ENCODE measurements at places on chromosomes 7 and 10.
A peak's percentile ranks its signal among the peaks of the same experiment; 100 is the strongest.

DNA sequence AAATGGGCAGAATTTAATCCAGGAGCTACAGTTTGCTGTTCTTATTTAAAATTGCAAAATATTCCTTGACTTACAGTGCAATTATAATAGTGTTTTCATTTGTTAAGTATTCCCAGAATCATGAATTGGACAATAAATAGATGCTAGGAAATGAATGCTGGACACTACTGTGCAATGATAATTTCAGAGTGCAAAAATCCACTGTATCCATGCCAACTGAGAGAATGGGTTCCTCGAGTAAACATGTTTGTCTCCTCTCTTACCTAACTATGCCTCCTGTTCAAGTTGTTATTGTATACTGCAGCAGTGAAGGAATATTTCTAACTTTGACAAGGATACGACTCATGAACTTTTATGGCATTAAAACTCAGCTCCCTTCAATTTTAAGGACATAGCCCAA is 1396.3 kb downstream of the GATA3 start:
- no peak for DNase-seq

- peak; percentile 52 for DNase-seq
Measured at GRCh38 chr10:95266674-95267095, 24.1 kb downstream of the PDLIM1 start.

DNA sequence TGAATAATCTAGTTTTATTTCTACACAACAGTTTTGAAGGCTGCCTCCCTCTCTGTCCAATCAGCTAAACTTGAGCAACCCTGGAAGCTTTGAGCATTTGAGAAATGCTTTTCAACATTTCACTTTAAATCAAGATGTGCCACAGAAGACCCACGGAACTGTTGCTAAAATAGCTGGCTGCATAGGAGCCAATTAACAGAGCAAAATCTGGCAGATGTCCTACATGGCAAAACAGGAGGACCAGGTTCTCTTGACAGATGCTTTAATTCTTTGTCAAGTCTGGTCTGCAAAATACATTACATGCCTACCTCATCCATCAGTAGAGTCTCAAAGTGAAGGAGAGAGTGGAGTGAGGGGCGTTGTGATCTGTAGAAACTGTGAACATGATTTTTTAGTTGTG is 185.9 kb downstream of the DPY19L1 start:
- DNase-seq: no peak

DNA sequence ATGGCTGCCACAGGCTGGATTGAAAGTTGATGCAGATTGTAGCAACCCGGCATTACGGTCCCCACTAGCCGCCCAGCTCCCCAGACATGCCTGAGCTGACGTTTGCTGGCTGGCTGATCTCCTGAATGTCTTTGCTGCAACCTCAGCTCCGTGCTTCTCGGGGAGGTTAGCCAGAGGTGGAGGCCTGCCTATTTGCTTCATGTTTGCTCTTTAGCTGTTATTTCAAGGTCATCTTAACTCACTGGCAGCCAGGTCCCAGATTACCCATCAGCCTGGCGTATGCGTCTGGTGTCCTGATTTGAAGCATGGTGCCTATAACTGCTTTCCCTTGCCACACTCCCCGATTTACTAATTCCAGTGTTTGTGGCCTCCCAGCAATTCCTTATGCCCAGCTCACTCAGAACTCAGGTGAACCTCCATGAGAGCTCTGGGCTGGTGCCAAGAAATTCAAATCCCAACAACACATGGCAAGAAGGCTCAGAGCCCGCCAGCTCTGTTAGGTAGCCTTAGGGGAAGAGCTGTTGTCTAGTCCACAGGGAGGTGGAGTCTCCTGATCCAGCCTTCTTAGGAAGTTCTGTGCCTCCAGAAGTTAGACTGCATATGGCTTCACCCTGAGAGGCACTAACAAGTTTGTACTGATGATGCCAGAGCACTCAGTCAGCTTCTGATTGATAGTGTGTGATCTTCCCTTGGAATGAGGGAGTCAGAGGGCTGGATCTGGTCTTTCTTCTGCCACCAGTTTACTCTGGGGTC is 69.7 kb upstream of the EXOC4 start:
- no peak for DNase-seq

GRCh38 chr10:33153968-33154327 is 180.5 kb downstream of the NRP1 start:
- no peak for DNase-seq

- no peak for DNase-seq
Measured at GRCh38 chr7:138749960-138750359, 47.8 kb upstream of the TMEM213 start.

GRCh38 chr7:155291045-155291530 is 6.6 kb upstream of the INSIG1 start:
- DNase-seq: peak; percentile 77

DNA sequence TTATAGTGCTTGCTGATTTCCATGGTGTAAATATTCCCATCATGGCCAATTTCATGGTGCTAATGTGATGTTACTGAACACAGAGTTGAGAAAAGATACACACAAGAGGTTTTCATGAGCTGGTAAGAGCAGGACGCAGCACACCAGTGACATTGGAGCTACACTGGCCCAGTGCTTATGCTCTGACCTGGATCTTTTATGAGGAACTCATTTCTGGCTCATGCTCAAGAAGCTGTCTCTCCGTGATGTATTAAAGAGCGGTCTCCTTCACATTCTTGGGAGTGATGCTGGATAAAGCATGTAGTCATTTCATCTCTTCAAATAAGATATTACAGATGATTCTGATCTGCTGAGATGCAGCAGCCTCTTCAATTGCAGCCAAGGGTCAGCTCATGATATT is 785.2 kb downstream of the GRID1 start:
- DNase-seq: no peak

DNA sequence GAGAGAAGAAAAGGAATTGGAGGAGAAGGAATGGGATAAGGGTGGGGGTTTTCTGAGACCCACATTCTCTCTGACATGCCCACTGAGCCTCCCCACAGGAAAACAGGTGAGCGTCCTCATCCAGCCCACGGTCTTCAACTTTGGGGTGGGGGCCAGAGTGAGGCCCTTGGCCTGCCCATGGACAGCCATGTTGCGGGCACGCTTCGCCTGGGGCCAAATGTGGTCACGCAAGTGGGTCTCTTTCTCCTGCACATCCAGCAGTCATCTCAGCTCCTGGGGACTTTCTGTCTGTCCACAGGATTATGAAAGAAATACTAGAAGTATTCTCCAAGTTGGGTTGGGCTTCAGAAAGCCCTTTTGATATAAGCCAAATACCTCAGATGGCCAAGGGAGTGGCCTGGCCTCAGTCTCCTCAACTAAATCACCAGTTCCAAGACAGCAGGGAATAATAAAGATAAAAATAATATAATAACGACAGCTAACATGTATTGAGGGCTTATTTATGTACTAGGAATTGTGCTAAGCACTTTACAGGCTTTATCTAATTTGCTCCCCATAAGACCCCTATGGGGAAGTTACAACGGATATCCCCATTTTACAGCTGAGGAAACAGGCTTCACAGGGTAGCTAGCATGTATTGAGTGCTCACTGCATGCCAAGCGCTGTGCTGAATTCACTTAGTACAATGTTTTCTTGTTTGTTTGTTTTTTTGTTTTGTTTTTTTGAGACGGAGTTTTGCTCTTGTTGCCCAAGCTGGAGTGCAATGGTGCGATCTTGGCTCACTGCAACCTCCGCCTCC is 57.2 kb upstream of the LBX1 start:
- DNase-seq: no peak

DNA sequence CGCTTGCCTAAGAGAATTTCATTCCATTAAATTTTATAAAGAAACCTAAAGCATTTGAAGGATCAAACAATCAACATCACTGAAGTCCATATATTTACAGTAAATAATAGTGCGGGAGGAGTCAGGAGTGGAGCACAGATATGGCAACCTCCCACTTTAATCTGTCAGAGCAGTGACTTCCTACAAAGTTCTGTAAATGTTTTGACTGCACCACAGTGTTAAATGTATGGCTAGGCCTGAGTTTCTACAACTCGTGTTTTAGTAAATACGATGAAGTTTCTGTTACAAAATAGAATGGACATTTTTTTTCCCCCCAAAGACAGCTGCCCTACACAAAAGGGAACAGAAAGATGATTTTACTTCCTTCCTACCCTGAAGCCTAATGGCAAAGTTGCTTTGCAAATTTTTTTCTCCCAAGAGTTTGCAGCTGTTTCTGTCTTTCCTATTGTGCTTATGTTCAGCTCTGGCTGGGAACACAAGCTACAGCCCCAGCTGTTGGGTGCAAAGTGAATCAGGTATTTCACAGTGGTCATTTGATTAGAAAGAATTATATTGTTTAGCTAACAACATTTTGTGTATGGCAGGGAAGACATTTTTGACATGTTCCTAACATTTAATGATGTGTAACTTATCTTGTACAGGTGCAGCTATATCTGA is 62.1 kb downstream of the MET start:
- DNase-seq: no peak

DNA sequence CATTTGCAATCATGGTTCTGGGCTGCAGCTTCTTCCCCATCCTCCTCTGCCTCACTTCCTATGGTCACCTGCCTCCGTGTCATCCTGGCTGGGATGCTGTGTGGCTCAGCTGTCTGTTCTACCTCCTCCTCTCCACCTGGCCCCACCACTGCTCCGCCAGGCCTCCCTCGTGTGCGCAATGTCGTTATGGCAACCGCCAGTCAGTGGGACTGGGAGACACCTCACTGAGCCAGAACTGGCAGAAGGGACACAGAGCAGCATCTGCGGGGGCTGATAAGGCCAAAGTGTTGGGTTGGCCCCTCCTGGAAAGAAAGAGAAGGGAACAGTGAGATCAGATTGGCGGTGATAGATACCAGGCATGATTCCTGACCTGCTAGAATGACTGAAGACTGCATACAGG is 527.5 kb downstream of the INHBA start:
- DNase-seq: no peak

- peak; percentile 83 for DNase-seq
Measured at GRCh38 chr10:3783682-3784432, 1.2 kb downstream of the KLF6 start.

GRCh38 chr7:156232931-156233705 is 407.5 kb upstream of the RNF32 start:
- DNase-seq: no peak

DNA sequence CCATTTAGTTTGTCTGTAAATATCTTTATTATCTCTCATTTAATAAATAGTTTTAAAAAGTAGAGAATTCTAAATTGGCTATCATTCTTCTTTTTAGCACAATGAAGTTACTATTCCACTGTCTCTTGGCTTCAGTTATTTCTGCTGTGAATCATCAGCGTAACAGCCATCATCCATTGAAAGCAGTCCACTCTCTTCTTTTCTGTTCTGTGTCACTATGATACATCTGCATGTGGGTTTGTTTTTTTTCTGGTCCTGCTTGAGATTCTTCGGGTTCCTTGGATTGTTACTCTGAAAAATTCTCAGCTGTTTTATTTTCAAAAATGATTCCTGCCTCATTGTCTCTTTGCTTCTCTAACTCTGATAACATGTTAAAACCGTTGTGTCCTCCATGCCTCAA is 52.5 kb downstream of the CSGALNACT2 start:
- no peak for DNase-seq
